ENCODE measurements at places on chromosomes 5 and 9.

DNA sequence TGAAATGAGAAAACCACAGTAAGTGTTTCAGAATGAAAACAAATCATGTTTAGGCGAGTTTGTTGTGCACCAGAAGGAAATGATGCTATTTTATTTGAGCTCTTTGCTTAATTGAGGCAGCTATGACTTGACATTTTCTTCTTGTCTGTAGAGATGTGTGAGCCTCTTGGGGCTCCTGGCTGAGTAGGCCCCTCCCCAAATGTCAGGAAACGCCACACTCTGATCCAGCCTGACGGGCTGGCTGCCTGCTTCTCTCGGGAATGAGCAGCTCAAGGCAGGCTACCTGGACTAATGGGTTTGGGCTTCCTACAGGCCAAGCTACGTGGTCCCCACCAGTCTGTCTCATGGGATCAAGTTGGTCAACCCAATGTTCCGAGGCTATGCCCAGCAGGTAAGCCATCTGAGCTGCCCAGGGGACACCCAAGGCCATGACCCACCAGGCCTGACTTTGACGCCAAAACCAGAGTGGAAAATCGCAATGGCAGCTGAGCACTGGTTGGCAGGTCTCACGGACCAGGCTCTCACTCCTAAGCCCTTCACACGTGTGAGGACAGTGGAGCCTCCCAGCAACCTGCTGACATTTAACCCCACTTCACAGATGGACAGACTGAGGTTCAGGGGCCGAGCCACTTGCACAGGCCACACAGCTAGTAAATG lies 29.9 kb downstream of the USP20 start:
- no peak for DNase-seq

GRCh38 chr9:11549311-11549794 lies 936.6 kb upstream of the PTPRD start:
- no peak for DNase-seq

DNA sequence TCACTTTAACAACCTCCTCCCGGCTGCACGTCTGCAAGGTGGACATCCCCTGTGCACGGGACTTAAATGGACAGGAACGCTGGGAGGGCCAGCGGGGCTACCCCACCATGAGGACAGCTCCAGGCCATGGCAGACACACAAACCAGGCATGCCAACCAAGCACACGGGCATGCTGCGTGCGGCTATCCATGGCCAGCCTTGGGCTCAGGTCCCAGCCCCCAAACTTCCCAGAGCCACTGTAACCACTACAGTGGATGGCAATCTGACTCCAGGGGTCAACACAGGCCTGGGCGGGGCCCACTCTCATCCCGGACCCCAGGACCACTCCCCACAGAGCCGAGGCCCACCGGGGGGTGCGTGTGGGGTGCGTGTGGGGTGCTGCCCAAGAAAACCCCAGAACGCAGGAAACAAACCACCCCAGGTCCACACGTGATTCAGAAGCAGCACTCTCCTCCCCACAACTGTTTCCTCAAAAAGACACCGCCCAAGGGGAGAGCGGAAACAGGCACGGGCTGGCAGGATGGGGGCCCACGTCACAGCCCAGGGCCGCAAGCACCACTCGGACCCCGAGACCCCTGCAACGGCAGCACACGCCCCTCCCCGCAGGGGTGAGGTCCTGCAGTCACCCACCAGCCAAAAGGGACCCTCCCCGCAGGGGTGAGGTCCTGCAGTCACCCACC lies 7.4 kb downstream of the SLC12A7 start:
- peak; percentile 76 for DNase-seq

DNA sequence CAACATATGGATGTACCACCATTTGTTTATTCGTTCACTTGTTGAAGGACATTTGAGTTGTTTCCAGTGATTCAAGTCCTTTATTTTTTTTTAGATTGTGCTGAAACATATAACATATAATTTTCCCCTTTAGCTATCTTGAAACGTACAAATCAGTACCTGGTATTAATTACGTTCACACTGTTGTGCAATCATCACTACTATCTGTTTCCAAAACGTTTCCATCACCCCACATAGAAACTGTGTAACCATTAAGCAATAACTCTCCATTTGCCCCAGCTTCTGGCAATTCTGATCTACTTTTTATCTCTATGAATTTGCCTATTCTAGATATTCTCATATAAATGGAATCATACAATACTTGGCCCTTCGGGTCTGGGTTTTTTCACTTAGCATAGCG lies 116.0 kb downstream of the FGF1 start:
- no peak for DNase-seq

GRCh38 chr9:88927510-88927909 lies 63.8 kb upstream of the S1PR3 start:
- DNase-seq, result no peak

GRCh38 chr5:2738700-2739359 lies 12.6 kb downstream of the IRX2 start:
- no peak for DNase-seq

DNA sequence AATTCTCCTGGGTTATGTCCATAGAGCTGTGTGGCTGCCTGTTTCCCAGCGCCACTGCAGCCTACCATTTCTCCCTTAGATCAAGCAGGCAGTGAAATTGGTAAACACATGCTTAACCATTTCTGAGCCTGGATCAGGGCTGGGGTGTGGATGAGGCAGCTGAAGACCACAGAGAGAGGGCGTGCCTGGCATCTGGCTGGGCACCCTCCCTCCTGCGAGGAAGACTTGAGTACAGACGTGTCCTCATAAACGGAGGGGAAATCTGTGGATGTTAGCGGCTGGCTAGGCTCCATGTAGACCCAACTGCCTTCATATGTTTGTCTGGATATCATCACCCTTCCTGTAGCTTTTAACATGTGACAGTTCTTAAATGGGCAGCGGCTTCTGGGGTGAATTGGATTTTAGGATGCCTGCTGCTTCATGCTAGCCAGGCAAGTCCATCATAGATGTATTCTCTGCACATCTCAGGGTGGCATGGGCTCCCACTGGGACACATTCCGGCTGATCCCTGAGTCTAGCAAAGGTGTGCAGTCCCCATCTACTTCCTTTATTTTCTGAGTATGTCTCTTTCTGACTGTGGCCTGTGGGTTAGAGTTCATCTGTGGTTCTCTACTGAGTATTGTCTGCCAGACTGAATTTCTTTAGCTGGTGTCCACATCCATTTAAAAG lies 11.0 kb downstream of the RGS3 start:
- DNase-seq, result no peak

Data from hematopoietic multipotent progenitor cell treated with erythropoietin and hydrocortisone succinate and interleukin-3 and kit ligand, for 8 days (in vitro differentiated cells).